ENCODE measurements at places on chromosomes 16 and 17.

- DNase-seq, result no peak
Observed at GRCh38 chr17:73430848-73431247, 119.0 kb upstream of the CDC42EP4 start.

- no peak for DNase-seq
Observed at GRCh38 chr17:9968008-9968407, 62.9 kb upstream of the RCVRN start.

- DNase-seq, result no peak
Observed at GRCh38 chr17:80992077-80992947, 671 bp downstream of the CHMP6 start.

GRCh38 chr17:12024327-12024726 lies 3.6 kb downstream of the MAP2K4 start:
- DNase-seq, result no peak

DNA sequence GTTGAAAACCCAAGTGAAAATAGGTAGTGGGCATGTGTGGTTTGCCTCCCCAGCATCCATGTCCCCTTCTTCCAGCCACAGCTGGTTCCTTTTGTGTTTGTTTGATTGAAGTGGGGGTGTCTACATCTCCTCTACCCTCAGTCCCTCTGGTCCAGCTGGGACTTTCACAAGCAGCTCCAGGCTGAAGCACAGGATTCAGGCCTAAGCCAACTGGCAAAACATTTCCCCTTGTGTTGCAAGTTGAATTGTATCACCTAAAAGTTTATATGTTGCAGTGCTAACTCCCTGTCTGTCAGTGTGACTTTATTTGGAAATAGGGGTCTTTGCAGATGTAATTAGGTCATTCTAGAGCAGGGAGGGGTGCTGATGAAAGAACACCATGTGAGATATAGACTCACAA lies 205.9 kb upstream of the ASIC2 start:
- DNase-seq, result no peak

- DNase-seq, result no peak
Observed at GRCh38 chr16:83606486-83607030, 201.2 kb upstream of the HSBP1 start.

GRCh38 chr17:45579529-45580495 lies 89.3 kb upstream of the PLEKHM1 start:
- no peak for DNase-seq

GRCh38 chr17:14337596-14338079 lies 36.8 kb downstream of the HS3ST3B1 start:
- DNase-seq, result no peak

DNA sequence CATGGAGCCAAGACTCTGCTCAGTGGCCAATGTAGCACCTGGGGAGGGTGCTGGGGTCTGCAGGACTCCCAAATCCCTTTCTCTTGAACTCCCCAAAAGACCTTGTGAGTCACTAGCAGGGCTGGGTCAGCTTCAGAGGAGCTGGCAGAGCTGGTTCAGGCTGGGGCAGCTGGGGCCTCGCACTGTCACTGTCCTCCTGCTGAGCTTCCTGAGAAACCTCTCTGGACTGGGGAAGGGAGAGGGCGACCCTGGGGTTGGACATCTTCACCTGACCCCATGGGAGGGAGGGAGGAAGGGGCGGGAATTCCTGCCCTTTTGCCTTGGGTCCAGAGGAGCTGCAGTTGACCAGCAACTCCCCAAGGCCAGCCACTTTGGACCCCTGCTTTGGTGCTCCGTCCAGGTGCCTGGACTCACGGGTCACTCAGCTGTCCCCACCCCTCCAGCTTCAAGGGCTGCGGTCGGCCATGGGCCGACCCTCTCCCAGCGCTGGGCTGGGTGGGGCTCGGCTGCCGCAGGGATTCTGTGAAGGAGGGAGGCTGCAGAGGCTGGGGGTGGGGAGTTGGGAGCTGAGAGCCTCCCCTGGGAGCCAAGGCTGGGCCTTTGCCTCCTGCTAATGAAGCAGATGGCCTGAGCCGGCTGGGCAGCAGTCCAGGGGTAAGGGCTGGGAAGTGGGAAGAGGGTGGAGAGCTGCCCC lies 9.2 kb downstream of the FMNL1 start:
- DNase-seq, result no peak

DNA sequence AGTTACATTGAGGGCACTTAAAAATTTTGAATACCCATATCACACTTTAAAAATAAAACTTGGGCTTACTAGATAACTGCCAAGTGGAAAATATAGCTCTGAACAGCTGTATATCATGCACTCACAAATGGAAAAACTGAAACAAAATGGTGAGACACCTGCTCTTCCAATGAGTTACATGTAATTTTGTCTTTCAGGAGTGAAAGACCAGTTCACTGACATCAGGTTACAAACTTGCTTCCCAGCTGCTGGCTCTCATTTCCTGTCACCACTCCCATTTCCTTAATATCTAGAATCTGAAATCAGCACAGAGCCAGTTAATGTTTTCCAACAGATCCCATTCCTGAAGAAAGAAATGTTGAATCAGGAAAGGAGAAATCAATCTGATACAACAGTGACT lies 10.8 kb downstream of the CSNK2A2 start:
- no peak for DNase-seq

GRCh38 chr17:74018115-74018514 lies 185.4 kb upstream of the RPL38 start:
- DNase-seq, result no peak

- no peak for DNase-seq
Observed at GRCh38 chr17:39200070-39200879, at the start of gene RPL19. Gene RPL19 (plus strand): TSS chr17:39200283. CDS start chr17:39200345, 62 bp downstream.

DNA sequence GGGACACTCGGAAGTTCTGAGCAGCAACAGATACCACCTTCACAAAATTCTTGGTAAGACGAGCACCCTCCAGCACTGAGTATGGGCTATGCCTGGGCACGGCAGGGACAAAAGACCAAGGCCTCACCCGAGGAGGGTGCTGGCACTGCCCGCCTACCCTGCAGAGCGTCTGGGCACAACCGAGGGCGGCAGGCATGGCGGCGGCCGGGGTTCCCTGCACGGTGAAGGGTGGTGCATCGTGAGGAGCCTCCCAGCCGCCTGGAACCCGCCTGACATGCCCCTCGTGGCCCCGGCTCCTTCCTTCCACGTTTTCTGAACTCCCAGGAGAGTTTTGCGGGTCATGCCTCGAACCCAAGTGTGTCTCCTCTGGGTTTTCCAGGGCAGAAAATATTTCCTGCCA lies 18.9 kb downstream of the GALNS start:
- no peak for DNase-seq

DNA sequence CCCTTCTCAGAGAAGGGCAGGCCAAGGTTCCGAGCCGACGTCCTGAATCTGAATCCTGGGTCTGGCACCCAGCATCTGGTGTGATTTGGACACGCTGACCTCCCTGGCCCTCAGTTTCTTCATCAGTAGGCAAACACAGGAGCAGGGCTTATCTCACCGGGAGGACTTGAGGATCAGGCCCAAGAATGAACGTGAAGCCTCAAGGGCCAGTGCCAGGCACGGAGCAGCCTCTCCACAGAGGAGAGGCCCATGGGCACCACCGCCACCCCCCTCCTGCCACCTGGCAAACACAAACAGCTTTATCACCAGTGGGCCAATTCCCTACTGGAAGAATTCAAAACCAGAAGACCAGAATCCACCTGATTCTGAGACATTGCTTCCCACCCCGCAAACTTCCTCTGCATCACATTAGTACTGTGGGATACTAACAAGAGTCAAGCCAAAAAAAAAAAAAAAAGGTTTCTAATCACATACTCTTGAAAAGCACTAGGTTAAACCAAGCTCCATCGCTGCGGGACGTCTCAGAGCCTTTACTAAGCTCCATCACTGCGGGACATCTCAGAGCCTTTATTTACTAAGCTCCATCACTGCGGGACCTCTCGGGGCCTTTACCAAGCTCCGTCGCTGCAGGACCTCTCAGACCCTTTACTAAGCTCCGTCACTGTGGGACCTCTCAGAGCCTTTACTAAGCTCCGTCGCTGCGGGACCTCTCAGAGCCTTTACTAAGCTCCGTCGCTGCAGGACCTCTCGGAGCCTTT lies 68.0 kb upstream of the DOC2B start:
- DNase-seq, result no peak

DNA sequence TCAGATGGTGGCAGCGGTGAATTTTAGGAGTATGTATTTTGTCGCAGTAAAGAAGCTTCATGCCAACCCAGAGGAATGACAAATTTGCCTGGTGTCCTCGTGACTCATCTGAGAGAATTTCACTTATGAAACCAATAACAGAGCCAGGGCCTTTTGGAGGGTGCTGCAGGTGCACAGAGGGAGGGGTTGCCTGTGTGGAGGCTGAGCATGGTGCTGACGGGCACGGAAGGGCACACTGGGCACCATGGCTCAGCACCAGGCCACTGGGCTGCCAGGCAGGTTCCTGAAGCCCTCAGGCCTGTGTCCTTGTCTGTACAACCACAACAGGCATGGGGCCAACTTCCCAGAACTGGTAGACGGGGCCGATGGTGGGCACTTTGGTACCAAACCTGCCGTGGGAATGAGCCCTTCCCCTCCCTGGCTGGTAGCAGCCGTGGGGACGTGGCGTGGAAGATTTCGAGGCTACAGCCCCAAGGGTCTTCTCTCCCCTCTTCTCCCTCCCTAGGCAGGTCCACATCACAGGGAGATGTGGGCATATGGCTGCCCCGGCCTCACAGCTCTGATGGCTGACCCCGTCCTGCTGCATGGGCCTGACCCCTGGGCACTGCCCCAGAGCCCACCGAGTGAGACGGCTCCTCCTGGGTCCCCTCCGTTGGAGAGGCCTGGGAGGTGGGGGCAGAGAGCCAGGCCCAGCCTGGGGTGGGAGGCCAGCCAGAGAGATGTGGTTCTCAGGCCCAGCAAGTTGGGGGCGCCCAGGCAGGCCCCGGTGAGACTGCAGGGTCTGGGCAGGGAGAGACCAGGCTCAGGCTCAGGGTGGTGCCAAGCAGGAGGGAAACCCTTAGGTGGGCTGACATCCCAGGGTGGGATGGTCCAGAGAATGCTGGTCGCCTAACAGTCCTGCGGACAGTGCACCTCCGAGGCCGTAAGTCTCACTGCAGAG lies 30.2 kb upstream of the ZNF469 start:
- DNase-seq, result no peak

DNA sequence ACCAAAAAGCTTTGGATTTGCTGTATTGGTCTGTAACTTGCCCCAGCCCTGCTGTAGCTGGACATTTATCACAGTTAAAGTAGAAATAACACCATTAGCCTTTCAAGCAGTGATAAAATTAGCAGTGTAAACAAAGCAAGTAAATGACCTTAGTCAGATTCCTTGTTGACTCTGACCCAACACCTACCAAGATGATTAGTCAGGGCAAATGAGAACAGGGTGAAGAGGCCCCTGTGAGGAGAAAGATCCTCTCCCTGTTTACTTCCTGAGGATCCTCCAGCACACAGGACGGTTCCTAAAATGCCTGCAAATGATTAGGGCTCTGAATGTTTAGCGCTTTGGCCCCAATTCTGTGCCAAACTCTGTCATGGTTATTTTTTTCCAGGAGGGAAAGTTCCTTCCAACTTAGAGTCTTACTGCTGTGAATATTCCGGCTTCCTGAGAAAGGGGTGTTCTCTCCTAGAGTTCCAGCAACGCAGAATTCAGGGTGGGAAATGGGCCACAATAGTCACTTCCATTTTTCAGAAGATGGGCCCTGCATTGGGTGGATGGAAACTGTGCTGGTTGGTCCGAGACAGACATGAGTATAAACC lies 259.0 kb upstream of the MYOCD start:
- DNase-seq, result no peak

DNA sequence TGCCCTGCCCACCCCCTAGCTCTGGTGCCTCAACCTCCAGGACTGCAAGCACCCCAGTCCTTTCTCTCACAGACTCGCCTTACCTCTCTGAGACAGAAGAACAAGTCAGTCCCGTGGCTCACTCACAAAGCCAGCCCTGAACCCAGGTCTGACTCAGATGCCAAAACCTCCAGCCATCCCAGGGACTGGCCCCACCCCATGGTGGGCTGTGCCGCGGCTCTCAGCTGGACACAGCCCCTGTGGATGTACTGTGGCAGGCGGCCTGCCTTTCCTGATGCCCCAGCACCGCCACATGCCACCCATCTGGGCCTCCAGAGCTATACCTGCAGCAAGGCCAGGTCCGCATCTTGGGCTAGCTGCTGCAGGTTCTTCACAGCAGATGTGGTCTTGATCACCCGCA lies 19.8 kb downstream of the MPG start:
- no peak for DNase-seq

DNA sequence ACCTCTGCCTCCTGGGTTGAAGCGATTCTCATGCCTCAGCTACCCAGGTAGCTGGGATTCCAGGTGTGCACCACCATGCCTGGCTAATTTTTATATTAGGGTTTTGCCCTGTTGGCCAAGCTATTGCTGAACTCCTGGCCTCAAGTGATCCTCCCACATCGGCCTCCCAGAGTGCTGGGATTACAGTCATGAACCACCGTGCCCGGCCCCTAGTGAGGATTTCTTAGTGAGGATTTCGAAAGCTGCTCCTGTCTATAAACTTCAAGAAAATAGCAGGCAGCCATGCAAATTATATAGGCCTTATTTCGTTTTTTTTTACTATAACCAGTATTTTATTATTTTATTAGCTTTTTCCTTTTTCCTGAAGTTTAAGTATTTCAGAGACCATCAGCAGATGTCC lies 41.6 kb downstream of the EPN2 start:
- no peak for DNase-seq

- no peak for DNase-seq
Observed at GRCh38 chr17:75927286-75927922, 13.4 kb downstream of the FBF1 start.

DNA sequence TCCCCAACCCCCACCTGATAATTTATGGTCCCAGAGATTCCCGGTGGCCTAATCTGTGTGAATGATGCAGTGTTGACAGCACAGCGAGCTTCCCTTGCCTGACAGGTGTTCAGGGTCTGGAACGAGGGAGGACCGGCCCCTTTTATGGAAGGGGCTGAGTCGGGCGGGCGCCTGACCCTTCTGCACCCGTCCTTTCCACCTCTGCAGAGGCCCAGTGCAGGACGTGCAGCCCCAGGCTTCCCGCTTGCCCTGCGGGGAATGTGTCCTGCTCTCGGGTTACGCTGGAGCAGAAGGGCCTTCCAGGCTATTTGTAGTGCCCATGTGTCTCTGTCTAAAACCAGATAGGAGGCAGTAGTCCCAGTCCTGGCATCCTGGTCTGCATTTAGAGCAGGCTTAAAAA lies 16.2 kb downstream of the SMTNL2 start:
- no peak for DNase-seq

- DNase-seq, result no peak
Observed at GRCh38 chr17:27947005-27947406, 53.8 kb upstream of the LYRM9 start.

GRCh38 chr17:5531085-5531418 lies 44.7 kb downstream of the MIS12 start:
- no peak for DNase-seq

GRCh38 chr16:11050944-11051343 lies 106.6 kb downstream of the CLEC16A start:
- DNase-seq, result no peak

DNA sequence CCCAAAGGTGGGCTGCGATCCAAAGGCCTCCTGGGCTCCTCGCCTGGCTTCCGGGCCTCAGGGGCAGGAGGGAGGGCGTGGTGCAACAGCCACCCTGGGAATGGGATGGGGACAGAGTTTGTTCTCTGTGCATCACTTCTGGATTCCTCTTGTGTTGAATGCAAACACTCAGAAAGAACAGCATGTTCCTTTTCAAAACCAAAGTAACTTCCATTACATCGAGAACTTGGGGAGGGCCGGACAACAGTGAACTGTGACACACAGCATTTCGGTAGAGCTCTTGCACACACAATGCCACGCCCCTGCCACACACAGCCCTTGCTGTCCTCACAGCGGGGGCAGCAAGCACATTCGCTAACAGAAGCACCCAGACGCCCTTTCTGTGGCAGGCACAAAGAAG lies 36.1 kb upstream of the FASN start:
- no peak for DNase-seq

All from CD4-positive, alpha-beta T cell treated with Interleukin-2 at 100 ng/mL for 4 hours (primary cell).